Regular cardiac myocyte (primary cell): ENCODE measurements at places on chromosomes 12 and 14. TPM values are rescaled to one million over a fixed set of nuclear protein-coding genes. Genes with fewer than 3 reads are reported as not detected.

Gene C14orf132
- total RNA-seq, result 1.9 and 20.9 TPM in 2 replicates

Gene KCNC2
- total RNA-seq, result not detected in 2 replicates

Gene OR11H6
- not detected in 2 replicates for total RNA-seq

Gene DPPA3
- total RNA-seq, result not detected in 2 replicates

Gene FGF6
- total RNA-seq, result not detected in 2 replicates

Gene EIF2S3B
- total RNA-seq, result 0.85 and 1.3 TPM in 2 replicates

Gene GSG1
- 0.19 and 0.85 TPM in 2 replicates for total RNA-seq

Gene CHGA
- under 0.01 TPM in 1 of 2 replicates, not detected in the other for total RNA-seq
